ENCODE measurements at places on chromosomes 4 and X.

GRCh38 chr4:76673362-76673761 lies 224.6 kb downstream of the SOWAHB start:
- no peak for DNase-seq

GRCh38 chrX:14819769-14820168 lies 53.1 kb downstream of the FANCB start:
- no peak for DNase-seq

DNA sequence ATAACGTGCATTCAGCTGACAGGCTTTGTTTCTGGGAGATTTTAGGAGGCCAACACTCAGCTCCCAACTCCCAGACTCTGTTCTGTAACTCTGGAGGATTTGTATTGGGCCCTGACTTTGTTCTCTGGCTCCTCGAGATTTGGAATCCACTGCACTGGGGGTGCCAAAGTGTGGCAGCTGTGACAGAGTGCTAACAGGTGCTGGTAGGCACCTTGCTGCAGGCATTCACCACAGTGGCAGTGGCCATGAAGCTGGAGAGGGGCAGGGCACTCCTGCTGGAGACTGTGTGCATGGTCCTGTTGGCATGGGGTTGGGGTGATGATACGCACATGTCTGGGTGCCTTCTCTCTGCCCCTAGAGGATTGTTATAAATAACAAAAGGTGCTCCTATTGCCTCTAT lies 1094.9 kb upstream of the SLIT2 start:
- no peak for DNase-seq

DNA sequence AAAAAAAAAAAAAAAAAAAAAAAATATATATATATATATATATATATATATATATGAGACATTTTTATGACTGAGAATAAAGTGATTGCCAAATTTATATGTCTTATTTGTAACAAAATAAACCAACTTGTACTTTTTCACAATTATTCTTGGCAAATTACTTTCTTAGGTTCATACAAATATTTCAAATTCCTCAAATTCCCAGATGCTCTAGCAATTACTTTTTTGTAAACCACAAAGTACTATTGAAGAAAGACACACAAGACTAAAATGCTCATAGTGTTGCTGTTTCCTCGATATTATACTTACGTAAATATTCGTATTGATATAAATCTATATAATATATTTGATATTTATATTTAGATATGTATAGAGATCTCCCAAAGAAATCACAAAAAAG lies 390.0 kb downstream of the FAT4 start:
- DNase-seq: no peak

GRCh38 chr4:165328101-165328425 lies 594 bp downstream of the MSMO1 start:
- DNase-seq: no peak
